ENCODE measurements at places on chromosomes 5 and 9.

- DNase-seq = no peak
These were observed 74.5 kb downstream of the SH3TC2 start for GRCh38 chr5:148988328-148988727.

DNA sequence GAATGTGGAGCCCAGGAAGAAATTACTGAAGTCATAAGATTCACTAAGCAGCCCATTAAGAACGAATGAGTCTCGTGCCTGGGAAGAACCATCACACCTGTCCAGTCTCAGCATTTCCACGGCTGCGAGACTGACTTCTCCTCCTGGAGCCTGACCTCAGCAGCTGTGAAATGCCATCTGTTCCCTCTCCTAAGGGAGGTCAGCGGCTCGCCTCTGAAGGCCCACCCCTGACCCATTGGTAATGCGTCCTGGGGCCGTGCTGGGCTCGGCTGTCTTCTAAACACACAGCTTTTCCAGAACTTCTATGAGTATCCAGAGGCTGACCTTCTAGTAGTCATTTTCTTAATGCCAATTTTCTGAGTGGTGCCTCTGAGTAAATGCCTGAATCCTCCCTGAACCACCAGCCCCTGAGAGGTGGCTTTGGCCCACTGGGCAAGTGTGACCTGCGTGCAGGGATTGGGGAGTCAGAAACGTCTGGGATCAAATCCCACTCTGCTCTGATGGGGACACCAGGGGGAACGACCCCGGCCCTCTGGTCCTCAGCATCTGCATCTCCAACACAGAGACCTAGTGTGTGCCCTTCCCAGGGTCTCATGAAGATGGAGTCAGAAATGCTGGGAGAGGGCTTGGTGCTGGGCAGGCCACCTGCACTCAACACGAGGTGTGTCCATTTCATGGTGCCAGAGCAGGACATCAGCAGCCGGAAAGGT is 5.7 kb downstream of the SLC6A3 start:
- no peak for DNase-seq

GRCh38 chr9:101307051-101307450 is 77.8 kb downstream of the BAAT start:
- DNase-seq = no peak

DNA sequence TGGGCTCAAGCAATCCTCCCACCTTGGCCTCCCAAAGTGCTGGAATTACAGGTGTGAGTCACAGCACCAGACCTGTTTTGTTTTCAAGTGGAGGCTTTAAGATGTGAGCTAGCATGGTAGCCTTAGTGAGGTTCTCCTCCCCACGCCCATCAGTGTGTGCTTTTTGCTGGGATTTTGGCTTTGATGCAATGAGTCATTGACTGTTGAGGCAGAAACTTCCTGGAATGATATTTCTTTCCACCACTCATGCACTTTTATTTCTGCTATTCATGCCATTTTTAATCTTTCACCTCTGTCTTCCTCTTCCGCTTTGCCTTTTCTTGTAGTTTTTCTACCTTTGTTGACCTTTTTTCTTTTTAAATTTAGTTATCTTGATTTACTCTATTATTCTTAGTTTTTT is 4.2 kb upstream of the NFIL3 start:
- DNase-seq = peak; percentile 72

DNA sequence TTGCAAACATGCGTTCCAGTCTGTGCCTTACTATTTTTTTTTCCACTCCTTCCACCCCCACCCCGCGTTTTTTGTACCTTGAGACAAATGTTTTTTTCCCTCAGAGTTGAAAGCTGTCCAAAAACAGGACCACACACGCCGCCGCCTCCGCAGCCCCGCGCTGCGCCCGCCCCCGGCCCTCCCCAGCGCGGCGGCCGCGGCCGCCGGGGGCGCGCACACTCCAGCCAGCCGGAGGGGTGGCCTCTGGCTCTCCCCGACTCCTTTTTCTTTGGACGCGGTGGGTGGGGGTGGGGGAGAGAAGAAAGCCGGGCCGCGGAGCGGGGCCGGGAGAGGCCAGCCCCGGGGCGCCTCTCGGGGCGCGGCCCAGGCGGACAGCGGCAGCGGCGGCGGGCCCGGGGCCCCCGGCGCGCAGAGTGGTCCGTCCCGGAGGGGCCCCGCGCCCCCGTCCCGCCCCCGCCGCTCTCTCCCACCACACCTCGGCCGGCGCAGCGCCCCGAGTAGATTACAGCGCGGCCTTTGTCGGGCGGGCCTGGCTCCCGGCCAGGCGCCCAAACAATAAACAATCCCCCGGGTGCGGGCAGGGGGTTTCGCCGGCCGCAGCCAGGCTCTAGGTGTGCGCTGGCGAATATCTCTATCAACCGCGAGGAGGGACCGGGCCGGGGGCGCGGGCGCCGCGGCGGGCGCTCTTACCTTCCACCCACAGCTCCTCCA is 10.9 kb downstream of the PTCH1 start:
- DNase-seq = no peak

DNA sequence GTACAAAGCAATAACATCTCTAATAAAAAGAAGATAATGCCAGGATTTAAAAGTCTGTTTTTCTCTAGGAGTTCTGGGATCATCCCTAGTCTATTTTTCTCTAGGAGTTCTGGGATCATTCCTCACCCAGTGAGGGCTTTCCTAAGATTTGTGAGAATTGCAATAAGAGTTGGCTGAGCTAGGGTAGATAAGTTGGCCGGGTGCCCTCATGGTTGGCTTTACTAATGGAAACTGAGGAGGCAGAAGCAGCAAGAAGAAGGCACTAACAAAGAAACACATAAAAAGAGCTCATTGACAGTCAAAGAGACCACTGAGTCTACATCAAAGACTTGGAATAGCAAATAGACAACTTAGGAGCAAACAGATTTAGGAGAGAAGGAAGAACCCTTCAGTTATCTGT is 4.2 kb downstream of the SLC1A3 start:
- no peak for DNase-seq

DNA sequence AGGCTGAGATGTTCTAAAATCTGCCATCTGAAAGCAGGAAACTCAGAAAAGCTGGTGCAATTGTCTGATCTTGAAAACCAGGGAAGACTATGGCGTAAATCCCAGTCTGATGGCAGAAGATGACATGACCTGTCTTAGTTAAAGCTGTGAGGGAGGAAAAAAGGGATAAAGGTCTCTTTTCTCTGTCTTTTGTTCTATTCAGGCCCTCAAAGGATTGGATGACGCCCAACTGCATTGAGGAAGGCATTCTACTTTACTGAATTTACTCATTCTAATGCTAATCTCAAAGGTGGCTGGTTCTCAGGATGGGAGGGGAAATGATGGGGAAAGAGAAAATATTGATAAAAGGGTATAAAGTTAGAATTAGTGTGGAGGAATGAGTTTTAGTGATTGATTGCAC is 312.8 kb upstream of the CTNND2 start:
- DNase-seq = no peak

- peak; percentile 83 for DNase-seq
These were observed 14.0 kb downstream of the ATP10B start for GRCh38 chr5:160837749-160838593.
